Kidney glomerular epithelial cell (primary cell): ENCODE measurements at places on chromosomes 7 and 10.

DNA sequence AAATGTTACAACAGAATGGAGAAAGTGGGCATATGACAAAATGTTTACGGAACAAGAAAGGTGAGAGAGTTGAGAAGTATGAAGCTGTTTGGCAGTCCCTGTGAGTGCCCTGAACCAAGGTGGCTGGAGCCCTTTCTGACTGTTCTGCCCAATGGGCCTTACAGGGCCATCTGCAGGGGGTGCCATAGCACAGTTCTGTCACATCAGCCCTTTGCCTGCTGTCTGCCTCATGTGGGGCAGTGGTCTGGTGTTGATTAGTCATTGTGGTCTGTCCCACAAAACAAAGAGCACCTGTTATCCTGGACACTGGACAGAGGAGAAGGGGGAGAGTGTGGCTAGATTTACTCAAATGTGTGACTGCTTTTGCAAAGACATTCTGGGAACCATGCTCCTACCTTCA, 51.5 kb upstream of the OSBPL3 start:
- no peak for DNase-seq

DNA sequence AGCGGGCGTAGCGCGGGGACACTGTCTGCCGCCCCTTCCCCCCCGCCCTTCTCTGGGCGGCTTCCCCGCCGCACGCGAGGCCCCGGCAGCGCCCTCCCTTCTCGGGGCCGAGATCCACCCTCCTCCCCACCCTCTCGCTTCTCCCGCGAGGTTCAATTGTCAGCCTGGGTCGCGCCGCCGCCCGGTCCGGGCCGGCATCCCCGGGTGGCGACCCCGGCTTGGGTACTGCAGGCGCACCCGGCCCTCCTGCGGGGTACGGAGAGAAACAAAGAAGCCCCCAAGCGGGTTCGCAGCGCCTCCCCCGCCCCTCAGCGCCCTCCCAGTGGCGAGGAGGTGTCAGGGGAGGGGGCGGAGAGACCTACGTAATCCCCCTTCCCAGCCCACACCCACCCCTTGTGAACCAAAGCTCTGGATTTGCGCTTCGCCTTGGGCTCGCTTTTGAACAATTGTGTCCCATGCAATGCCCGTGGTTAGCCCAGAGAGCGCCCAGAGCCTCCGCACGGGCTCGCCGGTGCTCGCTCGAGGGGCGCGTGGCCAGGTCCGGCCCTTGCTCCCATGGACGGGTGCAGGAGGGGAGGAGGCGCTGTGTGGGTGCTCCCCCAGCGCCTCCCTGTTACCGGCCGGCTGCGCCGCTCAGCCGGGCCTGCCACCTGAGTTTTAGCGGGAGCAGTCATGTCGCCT, 634 bp downstream of the HECW1 start:
- no peak for DNase-seq

DNA sequence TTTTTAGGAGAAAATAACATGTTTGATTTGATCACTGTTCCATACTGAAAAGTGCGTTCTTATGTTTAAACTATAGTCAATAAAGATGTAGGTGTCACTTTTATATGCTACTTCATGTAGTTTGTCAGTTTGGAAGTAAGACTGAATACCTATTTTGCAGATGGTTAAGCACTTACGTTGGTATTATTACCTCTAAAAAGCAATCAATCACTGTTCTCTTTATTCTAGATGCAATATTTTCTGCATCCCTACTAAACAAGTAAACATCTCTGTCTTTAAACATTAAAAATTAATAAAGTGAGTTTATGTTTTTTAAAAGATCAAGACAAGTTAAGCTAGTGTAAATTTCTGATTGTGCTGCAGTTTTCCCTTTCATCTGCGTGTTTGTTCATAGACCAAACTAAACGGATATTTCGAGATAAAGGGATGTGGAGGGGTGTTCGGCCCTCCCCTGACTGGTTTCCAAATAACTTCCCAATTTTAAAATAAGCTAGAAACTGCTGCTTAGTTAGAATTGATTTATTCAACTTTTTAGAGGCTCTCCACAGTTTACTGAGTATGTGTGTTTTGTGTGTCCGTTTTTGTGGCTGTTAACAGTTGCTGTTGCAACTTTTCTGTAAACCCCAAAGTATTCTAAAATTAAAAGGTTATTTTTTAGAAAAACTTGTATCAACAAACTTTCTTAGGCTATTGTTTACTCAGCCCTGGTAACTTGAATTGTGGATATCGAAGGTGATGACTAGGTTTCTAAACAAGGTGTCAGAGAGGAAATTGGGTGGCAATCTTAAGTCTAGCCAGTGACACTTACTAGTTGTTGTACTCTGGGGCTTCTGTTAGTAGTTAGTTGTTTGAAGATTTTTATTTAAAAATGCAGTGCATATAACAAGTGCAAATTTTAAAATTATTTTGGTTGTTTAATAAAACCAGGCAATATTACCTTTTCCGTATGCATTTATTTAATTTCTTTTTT, 974 bp downstream of the KIF11 start:
- DNase-seq: no peak

GRCh38 chr7:144027974-144028373, 20.8 kb upstream of the OR2A5 start:
- DNase-seq: peak; percentile 1

DNA sequence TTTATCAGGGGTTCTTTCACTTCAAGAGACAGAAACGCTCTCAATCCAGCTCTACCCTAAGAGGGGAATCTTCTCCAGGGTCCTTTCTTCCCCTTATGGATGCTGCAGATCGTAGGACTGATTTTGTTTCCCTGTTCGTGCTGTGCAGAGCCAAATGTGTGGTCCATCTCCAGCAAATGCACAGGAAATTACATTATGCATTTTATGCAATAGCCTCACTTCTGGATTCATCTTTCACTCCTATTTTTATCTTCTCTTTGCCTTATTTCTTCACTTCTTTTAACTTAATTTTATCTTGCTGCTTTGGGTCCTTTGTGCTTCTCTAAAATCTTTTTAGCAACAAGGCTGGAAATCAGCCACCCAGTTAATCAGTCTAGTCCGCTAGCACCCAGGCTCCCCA, 184.5 kb upstream of the INHBA start:
- no peak for DNase-seq

DNA sequence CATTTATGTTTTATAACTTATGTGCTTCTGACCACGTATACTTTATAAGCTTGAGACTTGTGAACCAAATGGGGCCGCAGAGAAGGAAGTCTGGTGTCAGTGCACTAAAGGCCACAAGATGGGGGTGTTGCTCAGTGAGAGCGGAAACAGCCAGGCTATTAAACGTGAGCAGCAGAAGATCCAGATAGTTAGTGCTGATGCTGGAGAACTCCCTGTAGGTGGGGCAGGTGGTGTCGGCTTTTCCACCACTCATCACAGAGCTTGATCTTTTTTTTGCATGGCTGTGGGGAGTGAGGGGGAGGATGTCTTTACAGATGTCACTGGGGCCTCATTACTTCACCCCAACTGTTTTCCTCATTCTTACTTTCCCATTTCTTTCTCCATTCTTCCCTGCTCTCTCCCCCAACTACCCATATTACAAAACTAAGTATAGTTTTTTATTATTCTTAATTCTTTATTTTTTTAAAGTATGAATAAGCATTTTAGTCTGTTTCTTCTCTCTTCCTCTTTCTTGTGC, 34.7 kb downstream of the ACADSB start:
- DNase-seq: peak; percentile 30

DNA sequence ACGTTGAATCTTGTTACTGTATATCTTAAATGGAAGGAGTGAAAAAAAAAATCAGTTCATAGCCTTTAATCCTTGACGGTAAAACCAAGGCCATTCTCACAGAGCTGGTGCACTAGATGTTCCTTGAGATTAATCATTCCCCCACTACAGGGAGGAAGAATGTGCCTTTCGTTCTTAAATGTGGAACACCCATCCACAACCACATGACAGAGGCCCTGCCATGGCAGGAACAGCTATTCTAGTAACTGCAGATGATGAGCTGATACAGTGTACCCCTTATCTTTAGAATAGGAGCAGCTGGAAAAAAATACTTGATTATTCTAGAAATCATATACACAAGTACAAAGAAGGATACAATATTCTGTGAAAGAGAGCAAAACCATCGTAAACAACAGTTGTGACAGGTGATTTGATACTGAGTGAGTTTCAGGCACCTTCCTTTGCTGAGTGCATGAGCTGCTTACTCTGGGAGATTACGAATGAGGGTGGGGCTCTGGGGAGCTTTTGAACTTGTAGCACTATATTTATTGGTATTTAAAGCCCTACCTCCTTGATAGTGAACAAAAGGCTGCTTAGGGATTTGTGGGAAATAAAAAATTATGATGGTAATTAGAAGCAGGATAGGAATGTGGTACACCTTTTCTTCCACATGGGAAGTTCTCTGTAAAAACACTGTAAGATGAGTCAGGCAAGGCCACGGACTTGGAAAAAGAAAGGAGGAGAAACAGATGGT, 244.4 kb upstream of the SLC26A5 start:
- peak; percentile 57 for DNase-seq

DNA sequence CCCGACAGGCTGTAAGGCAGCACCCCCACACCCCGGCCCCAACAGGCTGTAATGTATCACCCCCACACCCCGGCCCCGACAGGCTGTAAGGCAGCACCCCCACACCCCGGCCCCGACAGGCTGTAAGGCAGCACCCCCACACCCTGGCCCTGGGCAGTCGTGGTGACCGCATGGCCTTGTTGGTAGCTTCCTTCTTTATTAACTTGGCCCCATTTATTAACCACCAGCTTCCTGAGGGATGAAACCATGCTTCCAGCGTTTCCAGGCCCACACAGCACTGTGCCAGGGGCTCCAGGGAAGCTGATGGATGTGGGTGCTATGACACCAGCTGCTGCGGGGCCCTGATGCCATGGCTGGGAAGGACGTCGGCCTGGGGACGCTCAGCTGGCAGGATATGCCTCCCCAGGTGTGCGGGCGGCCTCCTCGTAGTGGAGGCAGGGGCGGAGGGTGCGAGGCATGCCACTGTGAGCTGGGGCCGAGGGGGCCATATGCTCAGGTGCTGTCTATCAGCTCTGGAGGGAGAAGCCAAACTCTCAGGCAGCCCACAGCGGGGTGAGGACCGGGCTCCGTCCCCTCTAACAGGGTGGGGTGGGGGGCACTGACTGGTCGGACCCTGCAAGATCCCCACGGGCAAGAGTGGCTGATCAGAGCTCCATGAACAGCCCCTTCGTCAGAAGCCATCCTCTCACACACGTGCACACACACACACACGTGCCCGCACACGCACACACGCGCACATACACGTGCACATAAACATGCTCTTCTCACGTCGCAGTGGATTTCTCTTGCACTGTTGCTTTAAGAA, 311.0 kb downstream of the PTPRN2 start:
- DNase-seq: no peak

DNA sequence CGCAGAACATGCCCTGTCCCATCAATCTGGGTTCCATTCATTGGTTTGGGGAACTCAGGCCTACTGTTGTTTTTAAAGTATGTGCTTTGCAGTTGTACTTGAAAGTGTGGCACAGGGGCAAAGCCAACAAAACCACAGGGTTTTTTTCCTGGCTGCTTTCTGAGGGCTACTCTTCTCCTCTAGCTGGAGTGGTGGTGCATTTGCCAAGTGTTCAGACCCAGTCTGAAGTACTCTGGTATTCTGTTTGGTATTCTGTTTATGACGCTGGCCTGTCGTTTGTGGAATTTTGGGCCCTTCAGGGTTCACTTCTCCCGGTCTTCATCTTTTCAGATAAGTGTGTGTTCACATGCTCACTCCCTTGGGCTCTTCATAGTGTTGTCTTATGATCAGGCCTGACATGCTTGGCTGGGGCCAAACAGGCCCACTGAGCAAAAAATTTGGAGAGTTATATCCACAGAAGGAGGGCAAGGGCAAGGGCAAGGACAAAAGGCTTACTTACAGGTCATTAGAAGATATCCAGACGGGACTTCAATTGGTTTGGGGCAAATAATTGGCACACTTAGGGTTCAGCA, 26.3 kb downstream of the SLC26A4 start:
- DNase-seq: no peak

DNA sequence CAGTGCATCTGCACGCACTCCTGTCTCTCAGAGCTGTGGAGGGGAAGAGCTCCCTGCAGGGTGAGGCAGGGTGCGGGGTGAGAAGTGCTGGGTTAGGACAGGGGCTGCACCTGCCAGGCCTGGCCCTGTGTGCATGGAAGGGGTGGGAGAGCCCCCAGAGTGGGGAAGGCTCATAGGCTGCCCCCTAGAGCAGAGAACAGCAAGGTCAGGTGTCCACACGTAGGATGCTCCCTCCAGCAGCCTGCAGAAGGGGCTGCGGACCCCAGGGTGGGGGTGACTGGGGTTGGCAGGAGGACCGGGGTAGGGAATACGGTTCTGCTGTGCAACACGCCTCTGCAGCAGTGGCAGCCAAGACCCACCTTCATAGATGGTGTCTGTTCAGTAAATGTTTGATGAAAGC, 208.6 kb downstream of the PTPRN2 start:
- DNase-seq: no peak

GRCh38 chr10:26715137-26715487, 17.6 kb downstream of the PDSS1 start:
- DNase-seq: no peak

DNA sequence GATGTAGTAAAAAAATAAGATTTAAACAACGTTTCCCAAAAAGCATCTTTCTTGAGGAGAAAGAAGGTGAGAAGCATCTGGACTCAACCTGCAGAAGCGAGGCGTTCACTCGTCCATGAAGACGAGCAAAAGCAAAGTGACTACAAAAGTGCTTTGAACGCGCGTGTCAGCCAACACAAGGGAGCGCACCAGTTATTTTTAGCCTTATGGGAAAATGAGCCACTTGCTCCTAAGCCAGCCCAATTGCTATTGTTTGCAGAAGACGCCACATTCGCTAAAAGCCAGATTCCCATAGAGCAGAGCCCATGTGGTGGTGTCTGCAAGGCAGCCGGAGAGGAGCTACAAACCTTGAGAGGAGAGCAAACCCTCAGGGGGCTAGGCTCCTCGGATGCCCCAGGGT, 122.5 kb downstream of the FAM53B start:
- no peak for DNase-seq

GRCh38 chr10:73955719-73956118, 42.2 kb upstream of the VCL start:
- no peak for DNase-seq

- DNase-seq: peak; percentile 29
Observed at GRCh38 chr7:43756368-43757072, 2.0 kb upstream of the BLVRA start.

DNA sequence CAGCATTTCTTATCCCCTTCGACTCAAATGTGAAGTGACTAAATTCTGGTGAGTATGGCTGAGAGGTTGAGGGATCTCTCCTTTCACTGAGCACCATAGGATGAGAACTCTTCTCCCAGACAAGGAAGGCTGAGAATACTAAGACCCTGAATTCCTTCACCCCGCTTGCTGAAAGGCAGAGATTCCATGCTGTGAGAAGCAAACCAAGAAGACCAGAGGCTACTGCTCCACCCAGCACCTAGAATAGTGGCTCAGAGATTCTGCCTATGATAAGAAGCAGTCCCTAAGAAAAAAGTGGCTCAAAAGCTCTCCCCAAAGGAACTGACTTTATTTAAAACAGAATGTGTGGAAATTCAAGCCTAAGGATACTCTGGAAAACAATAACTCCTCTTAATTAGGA, 26.7 kb upstream of the WNT2 start:
- DNase-seq: no peak

DNA sequence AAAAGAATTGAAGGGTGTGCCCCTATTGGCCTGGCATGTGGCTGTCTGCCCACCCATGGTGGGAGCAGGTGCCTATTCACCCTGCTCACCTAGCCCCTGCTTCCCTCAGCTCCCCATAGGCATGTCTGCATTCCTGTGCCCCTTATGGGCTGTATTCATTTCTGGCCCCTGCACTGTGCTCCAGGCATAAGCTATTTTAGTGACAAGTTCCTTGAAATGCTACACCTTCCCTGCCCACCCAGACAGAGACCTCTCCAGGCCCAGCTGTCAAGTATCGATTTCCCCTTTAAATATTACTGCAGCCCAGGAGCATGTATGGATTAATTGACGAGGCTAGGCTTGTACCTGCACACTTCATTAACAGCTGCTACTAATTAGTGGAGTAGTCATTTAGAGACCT, 235.4 kb downstream of the RPS24 start:
- no peak for DNase-seq
